ENCODE measurements at places on chromosomes 7 and 10.

DNA sequence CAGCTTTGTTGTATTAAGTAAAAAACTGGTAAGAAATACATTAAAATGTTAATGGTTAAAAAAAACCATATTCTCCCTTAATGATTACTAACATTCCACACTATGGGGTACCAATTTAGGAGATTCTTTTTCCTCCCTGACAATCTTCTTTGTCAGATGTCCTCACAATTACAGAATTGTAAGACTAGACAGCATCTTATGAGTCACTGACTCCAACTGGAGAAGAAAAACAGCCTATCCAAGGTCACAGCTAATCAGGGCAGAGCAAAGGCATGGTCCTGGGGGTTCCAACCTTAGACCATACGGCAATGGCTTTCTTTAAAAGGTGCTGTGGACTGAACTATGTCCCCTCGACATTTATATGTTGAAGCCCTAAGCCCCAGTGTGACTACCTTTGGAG is 127.6 kb downstream of the DLG5 start:
- DNase-seq: no peak

GRCh38 chr7:101550641-101551541 is 78.2 kb downstream of the MYL10 start:
- DNase-seq: no peak

GRCh38 chr10:91528080-91528479 is 104.8 kb downstream of the PPP1R3C start:
- DNase-seq: no peak

DNA sequence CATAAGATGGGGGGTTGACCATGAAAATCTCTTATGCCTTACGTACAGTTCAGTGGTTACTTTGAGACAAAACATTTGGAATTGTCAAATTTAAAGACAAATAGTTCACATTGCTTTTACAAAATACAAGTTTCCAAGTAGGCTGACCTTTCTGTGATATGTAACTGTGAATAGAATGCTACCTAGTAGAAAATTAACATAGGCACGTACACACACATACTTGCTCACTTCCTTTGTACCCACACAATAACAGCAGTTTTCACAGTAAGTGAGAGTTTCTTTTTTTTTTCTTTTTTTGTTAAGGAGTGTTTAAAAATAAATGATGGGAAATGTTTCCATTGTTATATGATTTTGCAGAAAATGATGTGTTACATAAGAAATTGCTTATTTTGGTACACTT is 53.3 kb upstream of the SP8 start:
- no peak for DNase-seq

DNA sequence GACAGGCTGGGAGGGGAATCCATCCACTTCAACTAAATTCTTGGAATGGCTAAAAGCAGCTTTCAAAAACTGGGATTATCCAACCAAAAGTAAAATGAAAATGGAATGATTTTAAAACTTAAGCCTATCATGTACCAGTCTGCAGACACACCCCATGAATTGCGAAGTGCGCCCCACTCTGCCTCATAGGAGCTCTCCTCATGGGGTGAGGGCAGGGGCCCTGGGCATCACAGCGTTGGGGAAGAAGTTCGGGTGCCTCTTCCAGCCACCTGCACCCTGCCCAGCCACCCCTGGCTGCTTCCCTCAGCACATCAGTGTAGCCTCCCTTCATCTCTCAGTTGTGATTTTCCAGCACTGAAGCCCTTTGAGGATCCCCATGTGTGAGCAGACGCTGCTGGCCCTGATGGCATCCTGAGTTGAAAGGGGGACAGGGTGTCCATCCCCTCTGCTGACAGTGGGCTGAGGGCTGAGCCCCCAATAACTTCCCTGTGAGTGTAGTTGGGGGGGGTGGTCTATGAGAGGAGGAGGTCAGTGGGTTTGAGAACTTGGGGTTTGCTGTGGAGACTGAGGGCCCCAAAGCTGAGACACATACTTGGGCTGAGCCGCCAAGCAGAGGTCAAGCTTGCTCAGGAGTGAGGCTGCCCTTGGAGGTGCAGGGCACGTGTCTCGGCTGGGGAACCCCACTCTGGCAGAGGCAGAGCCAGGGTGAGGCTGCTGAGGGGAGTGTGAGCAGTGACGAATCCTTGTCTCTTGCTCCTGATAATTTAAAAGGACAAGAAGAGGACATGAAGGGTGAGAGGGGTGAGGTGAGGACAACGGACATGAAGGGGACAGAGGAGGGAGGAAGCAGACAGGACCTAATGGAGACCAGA is 542.1 kb downstream of the TCERG1L start:
- DNase-seq: no peak

- no peak for DNase-seq
These were observed 36.0 kb upstream of the SRGN start for GRCh38 chr10:69051710-69052487.

- DNase-seq: no peak
These were observed 99.0 kb upstream of the PITRM1 start for GRCh38 chr10:3271354-3272115.

GRCh38 chr10:112810711-112811151 is 139.3 kb upstream of the TCF7L2 start:
- DNase-seq: no peak

DNA sequence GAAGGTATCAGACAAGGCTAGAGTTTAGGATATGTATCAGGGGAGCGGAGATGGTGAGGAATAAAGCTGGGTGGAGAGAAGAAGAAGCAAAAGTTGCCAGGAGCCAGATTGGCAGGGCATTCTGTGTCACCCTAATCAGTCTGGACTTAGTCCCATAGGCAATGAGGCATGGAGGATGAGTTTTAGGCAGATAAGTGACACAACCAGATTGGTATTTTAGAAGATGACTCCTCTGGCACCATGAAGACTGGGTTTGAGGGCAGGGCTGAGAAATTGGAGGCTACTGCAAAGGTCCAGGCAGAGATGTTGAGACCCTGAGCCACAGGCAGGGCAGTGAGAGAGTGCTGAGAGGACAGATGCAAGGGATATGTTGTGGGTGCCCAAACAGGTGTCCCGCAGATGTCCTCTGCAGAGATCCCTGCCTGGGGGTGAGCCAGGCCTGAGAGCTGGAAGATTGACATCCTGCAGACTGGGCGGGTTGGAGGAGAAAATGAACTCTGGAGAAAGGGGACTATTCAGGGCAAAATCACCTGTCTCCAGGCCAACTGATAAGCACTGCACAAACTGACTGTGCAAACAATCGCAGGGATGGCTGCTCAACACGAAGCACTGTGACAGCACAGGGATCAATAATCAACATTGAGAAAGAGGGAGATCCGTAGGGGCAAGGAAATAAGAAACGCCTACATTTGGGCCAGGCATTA is 11.9 kb upstream of the HABP2 start:
- DNase-seq: no peak

DNA sequence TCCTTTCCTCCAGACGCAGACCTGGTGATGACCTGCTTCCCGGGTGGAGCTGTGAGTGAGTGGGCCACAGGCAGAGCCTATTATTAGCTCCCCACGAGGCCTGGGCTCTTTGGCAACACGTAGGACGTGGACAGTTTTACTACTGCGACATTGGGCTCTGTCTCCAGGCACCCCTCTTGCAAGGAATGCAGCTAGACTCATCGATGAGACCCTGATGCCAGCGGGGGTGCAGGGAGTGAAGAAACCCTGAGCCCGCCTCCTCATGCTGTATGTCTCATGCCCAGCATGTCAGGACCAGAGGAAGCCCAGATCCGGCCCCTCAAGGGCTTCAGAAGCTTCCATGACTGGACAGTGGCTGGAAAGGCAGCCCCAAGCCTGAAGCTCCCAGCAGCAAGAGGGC is 161.9 kb downstream of the TCERG1L start:
- no peak for DNase-seq

DNA sequence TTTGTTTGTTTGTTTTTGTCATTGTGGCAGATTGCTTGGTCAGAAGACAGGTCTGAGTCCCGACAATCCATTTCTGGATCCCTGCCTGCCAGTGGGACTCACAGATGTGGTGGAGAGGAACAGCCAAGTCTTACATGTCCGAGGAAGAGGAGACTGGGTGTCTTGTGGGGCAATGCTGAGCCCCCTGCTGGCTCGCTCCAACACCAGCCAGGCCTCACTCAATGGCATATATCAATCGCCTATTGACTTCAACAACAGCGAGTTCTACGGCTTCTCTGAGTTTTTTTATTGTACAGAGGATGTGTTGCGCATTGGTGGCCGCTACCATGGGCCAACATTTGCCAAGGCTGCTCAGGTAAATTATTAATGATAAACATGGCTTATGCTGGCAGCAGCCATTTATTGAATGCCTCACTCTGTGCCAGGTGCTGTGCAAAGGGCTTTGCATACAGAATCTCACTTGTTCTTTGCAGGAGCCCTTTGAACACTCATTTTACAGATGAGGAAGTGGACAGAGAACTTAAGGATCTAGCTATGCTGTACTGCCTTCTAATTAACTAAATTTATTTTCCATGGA is 33.3 kb downstream of the COX15 start:
- DNase-seq: no peak

DNA sequence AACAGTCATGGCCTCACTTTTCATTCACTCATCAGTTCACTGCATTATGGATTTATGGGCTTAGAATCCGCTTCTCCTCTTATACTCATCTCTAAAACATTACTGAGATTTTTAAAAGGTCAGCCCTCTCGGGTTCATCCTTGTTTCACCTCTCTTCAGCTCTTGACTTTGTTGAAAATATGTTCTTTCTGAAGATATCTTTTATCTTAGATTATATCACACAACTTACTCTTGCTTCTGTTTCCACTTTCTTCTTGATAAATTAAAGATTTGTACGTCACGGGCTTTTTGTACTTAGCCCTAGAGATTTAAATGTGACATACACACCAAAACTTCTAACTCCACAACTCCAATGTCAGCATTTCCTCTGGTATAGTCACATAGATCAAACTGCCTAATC is 342.5 kb upstream of the TMEM229A start:
- no peak for DNase-seq

- no peak for DNase-seq
These were observed 17.0 kb downstream of the IL15RA start for GRCh38 chr10:5960070-5960972.

GRCh38 chr10:73646598-73647041 is 5.3 kb upstream of the MYOZ1 start:
- no peak for DNase-seq

DNA sequence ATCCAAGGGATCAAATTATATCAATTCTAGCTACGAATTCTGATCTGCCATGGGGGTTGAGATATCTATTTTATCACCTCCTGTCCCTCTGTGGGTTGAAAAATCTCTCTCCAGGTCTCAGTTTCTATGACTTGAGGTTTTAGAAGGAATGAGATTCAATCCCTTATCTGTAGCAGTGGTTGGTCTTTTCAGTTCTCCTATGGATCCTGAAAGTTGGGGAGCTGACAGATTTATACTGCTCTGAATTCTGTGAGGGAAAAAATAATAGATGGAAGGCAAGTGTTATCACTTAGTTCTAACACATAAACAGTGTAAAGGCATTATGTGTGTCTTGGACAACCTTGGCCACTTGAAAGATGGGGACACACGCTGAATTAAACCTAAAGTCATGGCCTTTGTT is 15.8 kb upstream of the FBXW4 start:
- DNase-seq: no peak

GRCh38 chr7:140261105-140261486 is 84.3 kb upstream of the KDM7A start:
- no peak for DNase-seq

DNA sequence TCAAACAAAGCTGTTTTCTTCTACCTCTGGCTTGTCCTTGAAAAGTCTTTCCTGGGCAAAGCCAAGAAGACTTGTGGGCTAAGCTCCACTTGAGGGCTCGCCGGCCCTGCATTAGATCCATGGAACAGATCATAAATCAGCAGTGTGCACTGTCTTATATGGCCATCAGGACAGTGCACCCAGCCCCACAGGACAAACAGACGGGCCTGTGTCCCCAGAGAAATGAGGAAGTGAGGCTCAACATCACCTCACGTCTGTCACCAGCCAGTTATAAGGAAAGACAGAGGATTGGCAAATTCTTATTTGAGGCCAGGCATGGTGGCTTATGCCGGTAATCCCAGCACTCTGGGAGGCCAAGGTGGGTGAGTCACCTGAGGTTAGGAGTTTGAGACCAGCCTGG is 12.3 kb upstream of the IFT22 start:
- DNase-seq: no peak

DNA sequence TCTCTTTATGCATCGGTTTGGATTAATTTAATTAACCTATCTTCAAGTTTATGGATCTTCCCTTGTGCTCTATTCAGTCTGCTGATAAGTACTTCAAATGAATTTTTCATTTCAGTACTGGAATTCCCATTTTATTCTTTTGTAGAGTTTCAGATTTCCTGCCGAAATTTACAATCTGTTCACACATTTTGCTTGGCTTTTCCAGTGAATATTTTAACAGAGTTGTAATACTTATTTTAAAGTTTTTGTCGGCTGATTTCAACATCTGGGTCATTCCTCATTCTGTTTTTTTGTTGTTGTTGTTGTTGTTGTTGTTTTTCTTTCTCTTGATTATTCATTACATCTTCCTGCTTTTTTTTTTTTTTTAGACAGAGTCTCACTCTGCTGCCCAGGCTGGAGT is 89.9 kb upstream of the KCNMA1 start:
- no peak for DNase-seq

DNA sequence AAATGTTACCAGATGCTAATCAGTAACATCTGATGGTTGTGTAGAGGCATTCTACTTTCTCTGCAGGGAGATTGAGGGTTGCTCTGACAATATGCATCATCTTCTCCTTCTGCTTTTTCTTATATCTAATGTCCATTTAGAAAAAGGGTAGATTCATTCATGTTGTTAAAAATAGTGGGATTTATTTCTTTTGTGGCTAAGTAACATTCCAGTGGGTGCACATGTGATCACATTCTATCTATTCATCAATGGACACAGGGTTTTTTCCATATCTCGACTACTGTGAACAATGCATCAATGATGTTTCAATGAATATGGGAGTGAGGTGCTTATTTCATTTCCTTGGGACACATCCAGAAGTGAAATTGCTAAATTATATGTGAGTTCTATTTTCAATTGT is 103.9 kb downstream of the CRPPA start:
- no peak for DNase-seq

- no peak for DNase-seq
These were observed 51.7 kb downstream of the SGMS1 start for GRCh38 chr10:50572017-50572491.

GRCh38 chr10:50419091-50419490 is 167.8 kb upstream of the ASAH2 start:
- DNase-seq: no peak

GRCh38 chr10:111392159-111392558 is 315.3 kb downstream of the ADRA2A start:
- no peak for DNase-seq

GRCh38 chr10:84047258-84048010 is 91.9 kb upstream of the GHITM start:
- no peak for DNase-seq

- DNase-seq: no peak
These were observed 110.0 kb upstream of the C7orf33 start for GRCh38 chr7:148480479-148481146.

DNA sequence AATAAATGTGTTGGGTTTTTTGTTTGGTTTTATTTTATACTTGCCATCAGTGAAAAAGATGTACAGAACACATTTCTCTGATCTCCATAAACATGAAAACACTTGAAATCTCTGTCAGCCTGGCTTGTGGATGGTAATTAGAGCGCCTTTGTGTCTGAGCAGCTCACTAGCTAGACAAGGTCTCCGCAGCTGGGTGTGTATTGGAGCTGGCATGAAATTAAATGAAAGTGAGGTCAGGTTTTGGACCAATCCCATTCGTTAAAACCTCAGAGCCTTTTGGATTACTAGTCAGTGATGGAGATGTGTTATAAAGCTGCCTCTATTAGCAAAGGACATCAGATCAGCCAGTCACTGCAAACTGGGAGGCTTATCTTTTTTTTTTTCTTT is 2.7 kb downstream of the FRAT1 start:
- no peak for DNase-seq

GRCh38 chr7:43249823-43250145 is 137.3 kb downstream of the HECW1 start:
- no peak for DNase-seq

GRCh38 chr7:81624021-81624592 is 145.7 kb downstream of the HGF start:
- no peak for DNase-seq

Measured in stimulated activated CD8-positive, alpha-beta memory T cell treated with anti-CD3 and anti-CD28 coated beads, Interleukin-4, amount 100 ng/mL, for 4 hours (primary cell).